ENCODE measurements at places on chromosomes 7 and 10. TPM values are rescaled to one million over a fixed set of nuclear protein-coding genes. Genes with fewer than 3 reads are reported as not detected.

CALHM3 gene
- not detected for total RNA-seq

OPN4 gene
- not detected for total RNA-seq

DNA sequence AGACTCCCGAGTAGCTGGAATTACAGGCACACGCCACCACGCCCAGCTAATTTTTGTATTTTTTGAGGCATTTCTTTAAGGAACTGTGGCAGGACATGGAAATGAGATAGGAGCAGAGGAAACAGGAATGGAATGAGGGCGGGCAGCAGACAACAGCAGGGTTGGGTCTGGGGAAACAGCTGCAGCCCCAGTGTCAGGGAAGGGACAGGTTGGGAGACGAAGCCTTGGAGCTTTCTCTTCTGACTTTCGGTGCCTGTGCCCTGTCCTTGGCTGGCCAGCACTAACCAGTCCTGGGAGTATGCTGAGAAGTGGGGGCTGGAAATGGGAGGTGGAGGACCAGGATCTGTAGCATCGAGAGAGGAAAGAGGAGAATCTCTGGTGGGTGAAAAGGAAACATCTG, 47.4 kb downstream of the ATOH7 start:
- peaks cover 19% of the 10 kb centered on the region for H3K27me3 ChIP-seq
- no peak for DNase-seq
- H3K36me3 ChIP-seq, result no peaks in the 10 kb centered on the region
- no peak overlapping the region for H3K4me3 ChIP-seq
- H3K4me1 ChIP-seq, result no peaks in the 10 kb centered on the region

DNA sequence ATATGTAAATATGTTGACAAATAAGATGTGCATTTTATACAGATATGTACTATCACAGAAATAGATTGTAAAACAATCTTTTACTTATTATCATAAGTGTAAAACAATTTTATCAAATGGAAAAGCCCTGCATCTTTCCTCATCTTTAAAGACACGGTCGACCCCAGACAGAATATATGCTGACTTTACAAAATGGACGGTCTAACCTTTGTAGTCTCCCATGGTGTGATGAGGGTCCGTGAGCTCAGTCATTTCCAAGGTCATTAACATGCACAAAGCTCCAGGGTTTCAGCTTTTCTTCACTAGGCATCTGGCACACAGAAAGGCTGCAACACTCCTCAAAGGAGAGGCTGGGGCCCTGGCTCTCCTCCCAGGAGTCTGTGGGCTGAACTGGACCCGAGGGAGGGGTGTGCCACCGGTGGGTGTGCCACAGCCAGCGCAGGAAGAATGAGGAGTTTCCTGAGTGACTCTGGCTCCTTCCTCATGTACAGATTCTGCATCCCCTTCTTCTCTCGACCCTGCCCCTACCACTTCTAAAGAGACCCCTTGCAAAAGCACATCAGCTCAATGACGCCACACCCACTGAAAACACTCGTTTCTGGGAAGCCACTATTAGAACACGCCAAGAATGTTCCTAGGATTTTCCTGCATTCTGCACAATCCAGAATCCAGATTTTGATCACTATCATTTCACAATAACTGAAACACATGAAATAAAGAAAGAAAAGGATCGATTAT, 26.2 kb upstream of the ABLIM1 start:
- H3K36me3 ChIP-seq, result no peaks in the 10 kb centered on the region
- H3K27me3 ChIP-seq, result no peaks in the 10 kb centered on the region
- no peak overlapping the region for H3K27ac ChIP-seq

DNA sequence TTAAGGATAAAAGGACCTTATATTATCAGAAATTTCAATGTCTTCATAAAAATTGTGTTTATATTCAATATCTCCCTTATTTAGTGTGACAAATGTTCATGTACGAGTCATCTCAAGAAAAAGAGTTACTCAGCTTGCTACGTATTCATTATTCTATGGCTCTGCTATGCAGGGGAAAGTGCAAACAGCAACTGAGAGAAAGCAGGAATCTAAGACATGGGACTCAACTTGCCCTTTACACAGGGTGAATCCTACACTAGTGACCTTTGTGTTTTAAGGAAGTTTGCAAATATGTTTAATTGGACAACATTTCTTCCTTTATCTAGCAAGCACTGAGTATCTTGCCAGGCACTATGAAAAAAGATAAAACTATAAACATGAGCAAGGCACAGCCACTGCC, 104.7 kb downstream of the NPSR1 start:
- no peak overlapping the region for H3K27ac ChIP-seq
- peaks cover 7% of the 10 kb centered on the region for H3K27me3 ChIP-seq
- H3K36me3 ChIP-seq, result no peaks in the 10 kb centered on the region
- DNase-seq, result no peak
- no peak overlapping the region for H3K4me3 ChIP-seq

All from activated CD4-positive, alpha-beta T cell treated with anti-CD3 and anti-CD28 coated beads for 36 hours (primary cell).